Gastrocnemius medialis (tissue), 4 donors: ENCODE measurements at places on chromosomes 7 and 10. TPM values are rescaled to one million over a fixed set of nuclear protein-coding genes. Genes with fewer than 3 reads are reported as not detected.
A peak's percentile ranks its signal among the peaks of the same experiment; 100 is the strongest.

DNA sequence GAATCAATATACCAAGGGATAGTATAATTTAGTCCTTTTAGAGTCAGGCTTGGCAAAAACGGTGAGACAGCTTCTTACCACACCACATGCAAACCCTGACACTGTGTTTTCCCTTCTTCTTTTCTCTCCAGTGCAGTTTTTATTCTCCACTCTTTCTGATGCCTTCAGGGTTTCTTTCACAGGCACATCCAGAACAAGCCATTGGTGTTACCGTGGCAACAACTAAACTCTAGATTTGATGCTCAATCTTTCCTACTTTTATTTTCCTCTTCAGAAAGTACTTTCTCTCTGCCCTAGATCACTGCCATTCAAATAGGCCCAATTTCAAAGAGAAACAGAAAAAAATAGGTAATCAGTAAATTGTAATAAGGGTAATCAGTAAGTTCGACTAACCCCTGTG, 469.8 kb upstream of the POT1 start:
- no peak overlapping the region for H3K4me3 ChIP-seq
- no peaks in the 10 kb centered on the region for H3K27me3 ChIP-seq
- DNase-seq = no peak

GRCh38 chr10:48682265-48682664, 2.4 kb upstream of the WDFY4 start:
- DNase-seq = no peak
- no peaks in the 10 kb centered on the region for H3K4me1 ChIP-seq
- no peak overlapping the region for H3K27ac ChIP-seq
- no peaks in the 10 kb centered on the region for H3K36me3 ChIP-seq
- H3K27me3 ChIP-seq = no peaks in the 10 kb centered on the region

DNA sequence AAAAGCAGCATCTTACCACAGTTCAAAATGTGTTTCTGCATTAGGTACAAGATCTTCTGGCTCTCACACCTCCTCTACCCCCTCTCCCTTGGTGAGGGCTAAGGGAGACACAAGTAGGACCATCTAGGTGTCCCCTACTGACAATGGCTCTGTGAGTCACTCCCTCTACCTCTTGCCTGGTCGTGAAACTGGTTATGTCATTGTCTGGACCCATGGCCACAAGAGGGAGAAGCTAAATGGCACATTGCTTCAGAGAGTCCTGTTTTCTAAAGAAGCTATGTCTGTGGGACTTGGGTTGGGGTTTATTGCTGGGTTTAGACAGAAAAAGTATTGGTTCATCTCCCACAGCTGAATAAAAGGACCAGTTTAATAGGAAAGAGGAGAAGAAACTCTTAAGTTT, 4.0 kb upstream of the PLXNA4 start:
- H3K4me3 ChIP-seq = no peak overlapping the region
- peaks cover 5% of the 10 kb centered on the region for H3K27me3 ChIP-seq
- no peaks in the 10 kb centered on the region for H3K36me3 ChIP-seq
- H3K4me1 ChIP-seq = peaks cover 5% of the 10 kb centered on the region
- H3K27ac ChIP-seq = no peak overlapping the region

- no peaks in the 10 kb centered on the region for H3K27me3 ChIP-seq
- no peaks in the 10 kb centered on the region for H3K36me3 ChIP-seq
- no peak for DNase-seq
- H3K27ac ChIP-seq = peak overlapping the region; percentile 69
- H3K4me3 ChIP-seq = no peak overlapping the region
- H3K4me1 ChIP-seq = peaks cover 65% of the 10 kb centered on the region
These were observed 26.7 kb upstream of the BMPR1A start for GRCh38 chr10:86729677-86730076.

- DNase-seq = no peak
- no peak overlapping the region for H3K4me3 ChIP-seq
- no peaks in the 10 kb centered on the region for H3K4me1 ChIP-seq
- no peak overlapping the region for H3K27ac ChIP-seq
- no peaks in the 10 kb centered on the region for H3K36me3 ChIP-seq
These were observed 123.3 kb downstream of the PAXIP1 start for GRCh38 chr7:154879629-154880028.

GRCh38 chr10:18767981-18768380, 108.8 kb downstream of the ARL5B start:
- no peak for DNase-seq
- no peaks in the 10 kb centered on the region for H3K27me3 ChIP-seq
- H3K4me3 ChIP-seq = no peak overlapping the region
- H3K4me1 ChIP-seq = no peaks in the 10 kb centered on the region
- H3K27ac ChIP-seq = no peak overlapping the region

GRCh38 chr7:100957832-100958421, 8.6 kb downstream of the MUC3A start:
- DNase-seq = no peak
- peaks cover 16% of the 10 kb centered on the region for H3K27me3 ChIP-seq
- H3K36me3 ChIP-seq = no peaks in the 10 kb centered on the region
- H3K4me3 ChIP-seq = no peak overlapping the region
- H3K27ac ChIP-seq = no peak overlapping the region

DNA sequence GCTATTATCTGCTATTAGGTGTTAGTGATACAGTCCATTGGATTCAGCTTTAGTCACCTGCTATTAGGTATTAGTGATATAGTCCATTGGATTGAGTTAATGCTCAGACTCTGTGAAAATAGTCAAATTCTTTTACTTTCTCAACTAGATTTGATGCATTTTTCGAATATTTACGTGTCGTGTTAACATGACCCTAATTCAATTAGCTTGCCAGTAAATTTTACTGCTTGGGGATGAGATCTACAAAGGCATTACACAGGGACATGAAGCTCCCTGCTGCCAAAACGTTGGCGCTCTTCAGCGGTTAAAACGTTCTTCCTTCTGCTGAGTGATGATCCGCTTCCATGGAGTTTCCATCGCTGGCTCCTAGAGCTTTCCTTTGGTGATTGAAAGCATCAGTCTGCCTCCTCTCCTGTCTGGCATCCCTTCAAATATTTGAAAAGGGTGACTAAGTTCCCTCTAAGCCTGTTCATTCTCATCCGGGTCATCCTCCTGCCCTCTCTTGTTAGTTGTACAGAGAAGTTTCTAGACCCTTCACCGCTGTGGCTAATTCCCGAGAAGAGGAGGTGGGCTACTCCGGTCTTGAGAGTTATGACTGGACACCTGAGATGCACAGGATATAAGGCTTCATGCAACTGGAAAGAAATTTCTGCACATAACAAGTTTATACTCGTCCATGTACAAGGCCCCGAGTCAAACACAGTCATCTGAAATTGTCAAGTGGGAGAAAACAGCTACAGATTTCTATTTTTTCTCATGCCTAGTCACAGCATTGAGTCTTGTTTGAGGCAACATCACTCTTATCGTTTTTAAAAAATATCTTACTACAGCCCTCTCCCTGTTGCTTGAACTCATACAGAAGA, 254.0 kb downstream of the KLF6 start:
- no peak for DNase-seq
- H3K4me1 ChIP-seq = peaks cover 6% of the 10 kb centered on the region
- H3K27me3 ChIP-seq = no peaks in the 10 kb centered on the region
- H3K36me3 ChIP-seq = no peaks in the 10 kb centered on the region
- H3K27ac ChIP-seq = no peak overlapping the region

- no peaks in the 10 kb centered on the region for H3K27me3 ChIP-seq
- peaks cover 16% of the 10 kb centered on the region for H3K4me1 ChIP-seq
- DNase-seq = no peak
- peak overlapping the region; percentile 61 for H3K27ac ChIP-seq
These were observed 32.0 kb downstream of the GNA12 start for GRCh38 chr7:2812114-2812487.

DNA sequence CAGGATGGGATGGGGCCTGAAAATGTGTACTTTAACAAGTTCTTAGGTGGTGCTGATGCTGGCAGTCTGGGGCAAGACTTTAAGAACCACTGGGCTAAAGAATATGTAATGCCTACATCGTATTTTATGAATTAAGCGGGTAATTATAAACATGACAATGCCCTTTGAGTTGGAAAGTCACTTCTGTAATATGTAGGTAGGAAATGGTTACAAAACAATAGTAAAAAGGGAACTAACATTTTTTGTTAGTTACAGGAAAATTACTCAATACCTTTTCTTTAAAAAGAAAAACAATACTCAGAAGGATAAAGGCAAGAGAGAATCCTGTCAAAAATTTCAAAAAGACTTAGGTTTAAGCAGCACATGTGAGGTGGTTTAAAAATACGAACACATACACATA, 48.3 kb upstream of the STEAP4 start:
- no peak overlapping the region for H3K27ac ChIP-seq
- no peaks in the 10 kb centered on the region for H3K4me1 ChIP-seq
- no peaks in the 10 kb centered on the region for H3K27me3 ChIP-seq

DNA sequence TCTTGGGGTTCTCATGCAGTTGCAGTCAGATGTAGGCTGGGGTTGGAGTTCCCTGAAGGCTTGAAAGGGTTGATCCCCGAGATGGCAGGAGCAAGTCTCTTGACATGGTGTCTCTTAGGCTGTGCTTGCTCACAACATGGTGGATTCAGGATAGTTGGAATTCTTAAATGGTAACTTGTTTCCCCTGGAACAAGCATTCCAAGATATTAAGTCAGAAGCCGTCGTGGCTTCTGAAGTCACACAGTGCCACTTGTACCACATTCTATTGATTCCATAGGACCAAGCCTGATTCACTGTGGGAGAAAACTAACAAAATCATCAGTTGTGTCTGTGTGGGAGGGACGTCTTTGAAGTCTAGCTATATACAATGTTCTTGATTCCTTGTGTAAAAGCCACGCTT, 3.5 kb upstream of the SLC35B4 start:
- no peaks in the 10 kb centered on the region for H3K36me3 ChIP-seq
- no peaks in the 10 kb centered on the region for H3K4me1 ChIP-seq
- DNase-seq = no peak
- no peaks in the 10 kb centered on the region for H3K27me3 ChIP-seq
- H3K4me3 ChIP-seq = no peak overlapping the region

- H3K27ac ChIP-seq = no peak overlapping the region
- no peaks in the 10 kb centered on the region for H3K27me3 ChIP-seq
- no peaks in the 10 kb centered on the region for H3K4me1 ChIP-seq
- DNase-seq = no peak
These were observed 79.0 kb upstream of the LSM8 start for GRCh38 chr7:118104812-118105441.

- H3K27me3 ChIP-seq = no peaks in the 10 kb centered on the region
- no peaks in the 10 kb centered on the region for H3K4me1 ChIP-seq
- H3K36me3 ChIP-seq = no peaks in the 10 kb centered on the region
- DNase-seq = no peak
These were observed 3.9 kb downstream of the LRMDA start for GRCh38 chr10:75435291-75435690.

GRCh38 chr10:70096705-70097420, 35.8 kb downstream of the AIFM2 start:
- H3K27ac ChIP-seq = no peak overlapping the region
- DNase-seq = no peak
- H3K27me3 ChIP-seq = no peaks in the 10 kb centered on the region
- peaks cover 20% of the 10 kb centered on the region for H3K36me3 ChIP-seq

DNA sequence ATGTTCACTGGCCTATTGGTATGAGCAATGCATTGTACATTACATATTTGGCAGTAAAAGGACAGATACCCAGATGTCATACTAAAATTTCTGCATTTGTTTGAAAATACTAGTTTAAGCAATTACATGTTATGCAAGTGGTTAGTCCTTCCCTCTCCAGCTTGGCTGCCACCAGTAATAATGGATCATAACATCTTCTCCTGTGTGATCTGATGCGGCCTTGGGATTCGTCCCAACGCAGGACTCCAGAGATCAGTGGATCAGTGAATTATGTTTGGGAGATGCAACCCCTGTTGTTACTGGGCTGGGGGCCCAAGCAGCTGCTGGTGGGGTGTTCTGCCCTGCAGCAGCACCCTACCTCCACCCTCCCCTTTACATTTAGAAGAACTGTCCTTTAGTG, 11.2 kb upstream of the PDK4 start:
- peak overlapping the region; percentile 26 for H3K4me3 ChIP-seq
- H3K27me3 ChIP-seq = no peaks in the 10 kb centered on the region
- H3K36me3 ChIP-seq = no peaks in the 10 kb centered on the region
- DNase-seq = no peak
- peaks cover 59% of the 10 kb centered on the region for H3K4me1 ChIP-seq
- H3K27ac ChIP-seq = peak overlapping the region; percentile 93

GRCh38 chr10:3172081-3172445, 519 bp downstream of the PITRM1 start:
- DNase-seq = no peak
- H3K27ac ChIP-seq = peak overlapping the region; percentile 95
- H3K27me3 ChIP-seq = no peaks in the 10 kb centered on the region
- H3K4me1 ChIP-seq = peaks cover 8% of the 10 kb centered on the region

DNA sequence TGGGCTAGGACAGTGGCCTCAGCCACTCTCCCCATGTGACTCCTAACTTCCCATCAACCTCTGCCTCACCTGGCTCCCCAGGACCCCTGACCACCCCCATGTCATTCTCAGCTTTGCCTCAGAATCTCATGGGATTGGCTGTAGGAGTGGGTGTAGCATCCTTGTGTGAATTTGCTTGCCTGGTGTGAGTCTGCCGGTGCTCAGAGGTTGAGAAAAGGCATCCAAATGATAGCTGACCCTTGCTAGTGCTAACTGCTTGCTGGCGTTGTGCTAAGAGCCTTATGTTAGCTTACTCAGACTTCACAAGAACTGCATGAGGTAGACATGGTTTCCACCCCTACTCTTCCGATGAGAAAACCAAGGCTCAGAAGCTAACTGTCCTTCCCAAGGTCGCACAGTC, 74.2 kb downstream of the COL13A1 start:
- H3K27ac ChIP-seq = no peak overlapping the region
- DNase-seq = no peak
- no peak overlapping the region for H3K4me3 ChIP-seq
- H3K4me1 ChIP-seq = no peaks in the 10 kb centered on the region
- no peaks in the 10 kb centered on the region for H3K27me3 ChIP-seq

- peaks cover 12% of the 10 kb centered on the region for H3K4me1 ChIP-seq
- DNase-seq = peak; percentile 43
- no peaks in the 10 kb centered on the region for H3K36me3 ChIP-seq
- peak overlapping the region; percentile 61 for H3K27ac ChIP-seq
- no peak overlapping the region for H3K4me3 ChIP-seq
These were observed 237.4 kb downstream of the ELMO1 start for GRCh38 chr7:37211097-37211880.

- no peak for DNase-seq
- H3K27ac ChIP-seq = no peak overlapping the region
- no peaks in the 10 kb centered on the region for H3K36me3 ChIP-seq
- no peaks in the 10 kb centered on the region for H3K27me3 ChIP-seq
These were observed 20.1 kb downstream of the OSBPL3 start for GRCh38 chr7:24959735-24960485.

- no peaks in the 10 kb centered on the region for H3K27me3 ChIP-seq
- no peak overlapping the region for H3K27ac ChIP-seq
- peaks cover 35% of the 10 kb centered on the region for H3K4me1 ChIP-seq
- no peak overlapping the region for H3K4me3 ChIP-seq
- H3K36me3 ChIP-seq = no peaks in the 10 kb centered on the region
These were observed 13.5 kb upstream of the PCGF5 start for GRCh38 chr10:91206837-91207474.

GBX1 gene
- not detected for total RNA-seq

NDUFB2 gene
- 793 TPM for total RNA-seq

SPDYE2 gene
- not detected for total RNA-seq

FRMPD2 gene
- not detected for total RNA-seq

SLC26A5 gene
- not detected for total RNA-seq

LRRC17 gene
- 1.6 TPM for total RNA-seq

CYP2E1 gene
- total RNA-seq = 5.5 TPM

FAM170B gene
- total RNA-seq = not detected

PKD1L1 gene
- 1.5 TPM for total RNA-seq

ARHGAP22 gene
- not detected for total RNA-seq

HMX3 gene
- total RNA-seq = not detected

PNLIPRP3 gene
- total RNA-seq = not detected

SUGCT gene
- 2.3 TPM for total RNA-seq

NYAP1 gene
- not detected for total RNA-seq
